ENCODE measurements at places on chromosomes 13 and 19.

DNA sequence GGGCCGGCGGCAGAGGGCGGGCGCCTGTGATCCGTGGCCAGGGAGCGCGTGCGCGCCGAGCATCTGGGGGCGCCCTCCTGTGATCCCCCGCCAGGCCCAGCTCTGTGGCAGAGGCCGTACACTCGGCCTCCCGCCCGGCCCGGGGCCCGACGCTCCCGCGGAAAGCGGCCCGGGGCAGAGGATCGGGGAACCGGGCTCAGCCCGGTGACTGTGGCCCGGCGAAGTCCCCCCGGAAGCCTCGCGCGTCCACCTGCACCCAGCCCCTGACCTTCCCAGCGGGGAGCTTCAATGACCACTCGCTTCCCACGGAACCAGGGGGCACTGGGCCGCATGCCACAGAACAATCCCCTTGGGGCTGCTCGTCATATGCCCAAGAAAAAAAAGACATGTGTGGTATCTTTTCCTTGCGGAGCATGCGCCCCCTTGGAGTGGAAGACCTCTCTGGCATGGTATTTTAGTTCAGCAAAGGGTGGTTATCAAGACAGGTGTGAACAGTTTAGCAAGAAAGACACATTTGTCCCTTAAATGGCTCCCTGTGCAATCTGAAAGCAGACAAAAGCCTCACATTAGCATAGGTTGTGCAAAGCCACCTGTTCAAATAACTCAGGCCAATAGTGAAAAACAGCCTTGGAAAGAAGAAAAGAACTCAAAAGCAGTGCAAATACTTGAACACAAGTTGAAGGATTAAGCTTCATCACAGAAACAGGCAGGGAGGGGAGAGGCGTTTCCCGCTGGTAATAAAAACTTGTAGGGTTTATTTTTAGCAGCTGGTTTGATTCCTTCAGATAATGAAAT, 290.9 kb upstream of the SOX21 start:
- DNase-seq = no peak

GRCh38 chr19:51797480-51797879, 2.5 kb downstream of the FPR3 start:
- DNase-seq = no peak

GRCh38 chr13:79386125-79386826, 19.8 kb downstream of the RBM26 start:
- DNase-seq = no peak

DNA sequence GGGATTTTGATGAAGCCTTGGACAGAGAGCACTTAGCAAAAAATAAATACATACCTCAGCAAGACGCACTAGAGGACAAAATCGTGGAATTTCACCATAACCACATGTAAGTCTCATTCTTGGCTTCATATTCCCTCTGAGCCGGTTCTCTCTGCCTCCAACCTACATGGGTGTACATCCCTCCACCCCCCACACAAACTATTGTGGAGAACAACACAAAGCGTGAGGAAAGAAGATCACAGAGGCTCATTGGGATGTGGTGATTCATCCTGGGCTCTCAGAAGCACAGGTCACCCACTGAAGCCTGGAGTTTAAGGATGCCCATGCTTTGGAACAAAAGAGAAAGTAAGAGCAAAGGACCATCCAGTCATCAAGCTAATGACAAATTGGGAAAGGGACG, 192.2 kb downstream of the STK24 start:
- DNase-seq = no peak

DNA sequence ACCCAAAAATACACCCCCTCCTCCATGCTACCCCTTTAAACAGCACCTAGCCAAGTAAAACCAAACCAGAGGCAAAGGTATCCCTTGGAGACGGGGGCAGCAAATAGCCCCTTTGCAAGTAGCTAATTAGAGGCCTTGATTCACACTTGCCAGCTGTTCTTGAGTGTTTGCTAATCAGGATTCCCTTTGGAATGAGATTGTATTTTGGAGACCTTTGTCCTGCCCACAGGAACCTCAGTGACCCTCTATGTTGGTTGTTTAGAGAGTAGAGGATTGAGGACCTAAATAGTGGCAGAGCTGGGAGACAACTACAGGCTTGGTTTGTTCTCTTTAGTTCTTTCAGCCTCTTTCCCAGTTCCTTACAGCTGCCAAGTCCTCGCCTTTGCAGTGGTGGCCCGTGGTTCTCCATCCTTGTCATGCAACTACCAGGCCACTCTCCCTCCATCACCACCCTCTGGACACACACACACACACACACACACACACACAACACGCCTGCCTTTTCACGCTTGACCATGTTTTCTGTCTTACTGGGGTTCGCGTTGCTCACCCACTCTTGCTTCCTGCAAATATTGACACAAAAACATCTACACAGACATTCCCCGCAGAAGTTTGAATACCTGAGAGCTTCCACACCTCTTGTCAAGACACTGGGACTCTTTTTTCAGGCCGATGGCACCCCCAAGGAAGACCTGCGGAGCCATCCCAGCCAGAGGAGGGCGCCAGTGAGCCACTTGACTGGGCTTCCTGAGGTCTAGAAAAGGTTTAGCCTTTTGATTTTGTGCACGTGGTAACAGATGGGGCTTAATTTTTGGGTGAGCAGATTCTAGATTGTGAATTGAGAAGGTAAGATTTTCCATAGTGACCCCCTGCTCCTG, 80.0 kb upstream of the GPR183 start:
- peak; percentile 93 for DNase-seq

DNA sequence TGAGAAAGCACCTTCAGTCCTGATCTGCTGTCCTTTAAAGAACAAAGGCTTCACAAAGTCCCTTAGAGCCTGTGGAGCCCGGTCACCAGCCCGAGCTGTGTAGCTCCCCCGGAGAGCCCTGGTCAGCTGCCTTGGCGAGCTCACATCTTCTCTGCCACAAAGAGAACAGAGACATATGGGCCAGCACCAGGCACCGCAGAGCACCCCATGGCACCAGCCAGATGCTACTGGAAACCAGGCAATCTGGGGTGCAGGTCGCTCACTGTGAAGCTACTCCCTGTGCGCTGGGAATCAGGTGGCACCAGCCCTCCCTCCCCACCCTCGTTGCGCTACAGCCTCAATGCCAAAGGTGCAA, 44.3 kb upstream of the F7 start:
- DNase-seq = no peak

GRCh38 chr13:50230662-50230978, 215.4 kb downstream of the KCNRG start:
- no peak for DNase-seq

DNA sequence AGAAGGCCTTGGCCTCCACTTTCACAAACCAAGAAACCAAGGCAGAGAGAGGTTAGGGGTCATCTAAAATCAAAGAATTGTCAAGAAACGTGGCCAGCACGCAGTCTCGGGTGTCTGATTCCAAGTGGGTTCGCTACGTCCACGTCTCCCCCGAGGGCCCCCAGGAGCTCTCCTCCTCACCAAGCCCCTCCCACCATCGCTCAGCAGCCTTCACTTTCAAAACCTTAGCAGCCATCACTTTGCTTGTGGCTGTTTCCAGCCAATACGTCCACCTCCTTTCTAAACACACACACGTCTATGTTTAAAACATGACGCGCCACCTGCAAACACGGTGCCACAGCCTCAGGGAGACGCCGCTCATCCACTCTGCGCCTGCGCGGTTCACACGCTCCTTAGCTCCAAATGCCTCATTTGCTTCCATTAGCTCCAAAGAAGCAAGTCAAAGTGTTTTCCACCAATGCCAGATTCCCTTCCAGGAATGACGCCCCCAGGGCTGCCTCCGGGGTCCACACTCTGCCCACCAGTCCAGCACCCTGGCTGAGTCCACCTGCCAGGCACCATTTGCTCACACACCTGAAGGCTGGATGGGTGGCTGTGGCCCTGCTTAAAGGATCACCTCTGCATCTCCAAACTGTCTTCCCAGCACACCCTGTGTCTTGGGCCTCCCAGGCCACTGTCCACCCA, 5.5 kb downstream of the RASA3 start:
- DNase-seq = no peak

GRCh38 chr13:20460761-20461160, 64.9 kb downstream of the CRYL1 start:
- DNase-seq = no peak

DNA sequence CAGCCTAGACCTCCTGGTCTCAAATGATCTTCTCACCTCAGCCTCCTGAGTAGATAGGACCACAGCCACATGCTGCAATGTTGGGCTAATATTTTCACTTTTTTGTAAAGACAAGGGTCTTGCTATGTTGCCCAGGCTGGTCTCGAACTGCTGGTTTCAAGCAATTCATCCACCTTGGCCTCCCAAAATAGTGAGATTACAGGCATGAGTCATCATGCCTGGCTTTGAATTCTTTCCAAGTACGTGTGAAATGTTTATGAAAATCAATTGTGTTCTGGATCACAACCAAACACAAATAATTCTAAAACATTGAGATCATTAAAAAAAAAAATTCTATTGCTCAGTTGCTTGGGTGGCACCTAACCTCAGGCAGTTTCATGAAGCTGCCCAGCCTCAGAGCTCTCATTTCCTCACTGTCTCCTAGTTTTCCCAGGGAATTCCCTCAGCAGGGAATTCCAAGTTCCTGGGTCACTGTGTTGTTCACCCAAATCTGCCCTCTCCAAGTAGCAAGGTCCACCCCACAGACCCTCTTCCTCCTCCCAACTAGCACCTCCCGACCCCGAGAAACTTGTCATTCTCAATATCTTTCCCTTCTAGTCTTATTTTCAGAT, 44.8 kb downstream of the ING1 start:
- DNase-seq = no peak

DNA sequence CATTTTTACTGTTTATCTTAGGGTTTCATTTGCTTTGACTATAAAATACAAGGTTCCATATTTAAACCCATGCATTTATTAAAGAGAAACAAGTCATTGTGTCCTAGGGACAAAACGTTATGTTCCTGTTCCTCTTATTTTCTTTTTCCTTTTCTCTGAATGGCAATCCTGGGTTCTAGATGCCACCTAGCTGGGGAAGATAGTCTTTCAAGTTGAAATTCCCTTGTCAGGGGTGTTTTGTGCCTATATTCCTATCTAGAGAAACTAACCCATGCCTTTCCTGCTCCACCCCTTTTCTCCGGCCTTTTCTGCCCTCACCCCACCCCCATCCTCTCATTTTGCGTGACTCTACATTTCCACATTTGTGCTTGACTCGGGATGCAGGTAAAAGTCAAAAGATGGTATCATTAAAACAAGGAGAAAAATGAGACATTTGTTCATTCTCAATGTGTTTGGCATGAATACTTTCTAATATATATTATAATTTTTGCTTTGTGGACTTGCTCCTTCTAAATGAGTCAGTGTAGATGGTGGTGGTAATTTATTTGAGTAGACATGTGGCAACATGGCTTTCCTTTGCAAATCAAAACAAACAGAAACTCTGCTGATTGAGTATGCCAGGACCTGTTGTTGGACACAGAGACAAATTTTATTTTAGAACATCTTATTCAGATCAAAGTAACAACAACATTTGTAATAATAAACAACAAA, 26.8 kb upstream of the STARD13 start:
- no peak for DNase-seq

- DNase-seq = no peak
These were observed 64.0 kb downstream of the IER2 start for GRCh38 chr19:13214036-13214730.

- DNase-seq = no peak
These were observed 179.3 kb downstream of the KATNAL1 start for GRCh38 chr13:30128095-30128494.

GRCh38 chr19:44770550-44771257, 7.0 kb upstream of the CBLC start:
- peak; percentile 98 for DNase-seq

DNA sequence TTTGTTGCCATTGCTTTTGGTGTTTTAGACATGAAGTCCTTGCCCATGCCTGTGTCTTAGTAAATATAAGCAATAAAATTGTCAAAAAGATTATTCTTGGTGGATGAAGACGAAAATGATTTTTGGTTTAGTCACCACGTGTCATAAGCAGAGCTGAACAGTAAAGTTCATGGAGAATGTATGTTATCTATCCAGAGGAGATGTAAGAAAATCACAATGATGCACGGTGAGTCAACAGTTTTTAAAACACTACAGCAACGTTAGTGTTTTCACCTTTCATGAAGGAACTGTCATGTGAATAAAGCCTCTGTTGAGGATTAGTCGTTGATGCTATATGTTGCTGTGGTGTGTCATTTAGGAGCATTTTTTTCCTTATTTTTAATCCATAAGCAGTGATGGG, 137.6 kb downstream of the GPC6 start:
- DNase-seq = no peak

DNA sequence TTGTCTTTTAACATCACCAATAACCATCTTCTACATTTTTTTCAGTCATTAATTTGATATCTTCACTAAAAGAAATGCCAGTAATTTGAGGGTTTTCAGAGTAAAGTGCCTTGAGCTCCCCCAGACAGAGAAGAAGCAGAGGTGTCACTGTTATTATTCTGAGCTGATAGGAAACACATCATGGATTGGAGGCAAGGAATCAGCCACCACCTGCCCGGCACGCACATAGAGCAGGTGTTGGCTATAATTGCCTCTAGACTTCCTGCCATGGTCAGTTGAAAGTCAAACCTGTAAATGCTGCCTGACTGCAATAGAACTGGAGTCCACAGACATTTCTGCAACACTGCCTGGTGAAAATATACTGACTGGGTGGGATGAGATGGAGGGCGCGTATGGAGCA, 776.6 kb downstream of the UQCRFS1 start:
- DNase-seq = no peak

DNA sequence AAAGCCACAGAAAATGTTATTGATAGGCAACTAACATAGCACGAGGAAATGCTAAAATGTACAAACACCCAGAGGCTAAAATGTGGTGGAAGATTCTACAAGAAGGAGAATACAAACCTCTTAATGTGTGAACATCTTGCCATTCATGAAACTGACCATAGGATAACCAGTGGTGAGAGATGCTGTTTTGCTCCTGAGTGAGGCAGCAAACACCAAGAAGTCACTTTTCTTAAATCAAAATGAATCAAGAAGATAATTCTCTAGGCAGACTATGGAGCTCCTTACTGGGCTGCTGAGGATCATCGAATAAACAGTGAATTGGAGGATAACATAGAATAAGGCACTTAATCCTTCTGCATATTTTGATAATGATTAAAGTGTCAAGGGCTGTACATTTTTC, 375.4 kb upstream of the SLITRK6 start:
- DNase-seq = no peak

- DNase-seq = no peak
These were observed 247.3 kb downstream of the MTUS2 start for GRCh38 chr13:29067306-29067945.
